Occipital lobe (tissue), 3 donors: ENCODE measurements at places on chromosomes 16 and 17. TPM values are rescaled to one million over a fixed set of nuclear protein-coding genes. Genes with fewer than 3 reads are reported as not detected.

The SGCA gene
- not detected for total RNA-seq

The TRPV3 gene
- total RNA-seq = 0.47 TPM

The CRHR1 gene
- total RNA-seq = 6.6 TPM

The SEPTIN1 gene
- total RNA-seq = under 0.01 TPM

The NHERF2 gene
- total RNA-seq = 9.8 TPM

The CES1 gene
- total RNA-seq = 1.9 TPM

The C1QTNF8 gene
- total RNA-seq = not detected

The TMEM92 gene
- not detected for total RNA-seq

The CCL7 gene
- total RNA-seq = not detected

The GOSR1 gene
- 27.9 TPM for total RNA-seq

The ABCC11 gene
- 0.16 TPM for total RNA-seq

The PPP1R27 gene
- not detected for total RNA-seq

The SOX8 gene
- total RNA-seq = 20.1 TPM

The KCNJ2 gene
- total RNA-seq = 10.3 TPM
